ENCODE measurements at places on chromosomes 7 and 10.

DNA sequence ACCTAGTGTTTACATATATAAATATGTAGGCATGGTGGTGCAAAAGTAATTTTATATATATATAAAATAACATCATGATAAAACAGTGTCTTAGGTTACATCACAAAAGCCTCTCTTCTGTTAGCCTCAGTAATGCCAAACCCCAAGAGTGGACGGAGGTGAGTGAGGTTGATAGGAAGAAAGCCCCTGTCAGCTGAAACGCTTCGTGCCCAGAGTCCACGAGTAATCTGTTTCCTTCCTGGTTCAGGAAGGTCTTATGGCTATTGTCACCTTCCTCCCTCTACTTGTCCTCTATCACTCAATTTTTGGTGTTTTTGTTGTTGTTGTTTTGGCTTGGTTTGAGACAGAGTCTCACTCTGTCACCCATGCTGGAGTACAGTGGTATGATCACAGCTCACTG lies 41.5 kb downstream of the THNSL1 start:
- H3K4me1 ChIP-seq: no peaks in the 10 kb centered on the region
- no peak overlapping the region for H3K4me3 ChIP-seq
- no peak overlapping the region for H3K27ac ChIP-seq
- DNase-seq: no peak

DNA sequence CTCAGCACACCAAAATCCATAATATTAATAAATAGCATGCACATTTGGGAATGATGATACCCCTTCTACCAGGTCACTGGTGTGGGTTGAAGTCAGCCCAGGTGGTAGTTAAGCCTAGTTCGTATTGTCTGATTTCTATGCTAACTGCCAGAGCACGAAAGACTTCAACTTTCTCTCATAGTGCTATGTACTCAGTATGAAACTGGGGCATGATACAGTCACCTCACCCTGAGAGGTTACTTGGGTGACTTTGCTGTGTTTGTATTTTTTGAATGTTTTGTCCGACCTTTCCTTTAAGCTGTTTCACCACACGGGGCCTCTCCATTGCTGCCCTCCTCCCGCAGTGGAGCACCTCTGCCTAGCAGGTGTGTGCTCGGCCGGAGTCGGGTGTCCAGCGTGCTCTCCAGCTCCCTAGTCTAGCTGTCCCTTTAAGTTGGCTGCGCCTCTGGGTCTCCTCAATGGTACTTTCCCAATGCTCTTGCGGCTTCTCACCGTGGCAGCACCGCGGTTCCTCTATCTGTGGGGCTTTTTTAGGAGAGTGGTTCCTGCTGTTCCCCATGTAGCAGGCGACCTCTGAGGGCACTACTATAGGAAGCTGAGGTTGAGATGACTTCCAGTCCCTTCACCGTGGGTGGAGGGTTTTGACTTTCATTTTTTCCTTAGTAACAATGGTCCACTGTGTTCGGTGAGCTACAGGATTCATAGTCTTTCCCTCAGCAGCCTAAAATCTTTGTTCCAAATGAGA lies 524.0 kb upstream of the PFKP start:
- DNase-seq: no peak
- no peak overlapping the region for H3K4me3 ChIP-seq
- H3K27ac ChIP-seq: no peak overlapping the region
- H3K27me3 ChIP-seq: no peaks in the 10 kb centered on the region
- no peaks in the 10 kb centered on the region for H3K36me3 ChIP-seq

GRCh38 chr7:108324053-108325038 lies 131.9 kb downstream of the NRCAM start:
- no peak overlapping the region for H3K27ac ChIP-seq
- H3K36me3 ChIP-seq: no peaks in the 10 kb centered on the region
- H3K4me3 ChIP-seq: no peak overlapping the region
- H3K4me1 ChIP-seq: no peaks in the 10 kb centered on the region
- H3K27me3 ChIP-seq: no peaks in the 10 kb centered on the region
- DNase-seq: no peak

GRCh38 chr7:110600956-110601355 lies 490.0 kb upstream of the LRRN3 start:
- no peak overlapping the region for H3K27ac ChIP-seq
- H3K27me3 ChIP-seq: no peaks in the 10 kb centered on the region
- DNase-seq: no peak

GRCh38 chr7:1401011-1401410 lies 58.3 kb downstream of the MICALL2 start:
- H3K36me3 ChIP-seq: no peaks in the 10 kb centered on the region
- no peaks in the 10 kb centered on the region for H3K4me1 ChIP-seq
- no peak overlapping the region for H3K27ac ChIP-seq
- H3K4me3 ChIP-seq: no peak overlapping the region
- DNase-seq: no peak
- H3K27me3 ChIP-seq: peaks cover 93% of the 10 kb centered on the region

DNA sequence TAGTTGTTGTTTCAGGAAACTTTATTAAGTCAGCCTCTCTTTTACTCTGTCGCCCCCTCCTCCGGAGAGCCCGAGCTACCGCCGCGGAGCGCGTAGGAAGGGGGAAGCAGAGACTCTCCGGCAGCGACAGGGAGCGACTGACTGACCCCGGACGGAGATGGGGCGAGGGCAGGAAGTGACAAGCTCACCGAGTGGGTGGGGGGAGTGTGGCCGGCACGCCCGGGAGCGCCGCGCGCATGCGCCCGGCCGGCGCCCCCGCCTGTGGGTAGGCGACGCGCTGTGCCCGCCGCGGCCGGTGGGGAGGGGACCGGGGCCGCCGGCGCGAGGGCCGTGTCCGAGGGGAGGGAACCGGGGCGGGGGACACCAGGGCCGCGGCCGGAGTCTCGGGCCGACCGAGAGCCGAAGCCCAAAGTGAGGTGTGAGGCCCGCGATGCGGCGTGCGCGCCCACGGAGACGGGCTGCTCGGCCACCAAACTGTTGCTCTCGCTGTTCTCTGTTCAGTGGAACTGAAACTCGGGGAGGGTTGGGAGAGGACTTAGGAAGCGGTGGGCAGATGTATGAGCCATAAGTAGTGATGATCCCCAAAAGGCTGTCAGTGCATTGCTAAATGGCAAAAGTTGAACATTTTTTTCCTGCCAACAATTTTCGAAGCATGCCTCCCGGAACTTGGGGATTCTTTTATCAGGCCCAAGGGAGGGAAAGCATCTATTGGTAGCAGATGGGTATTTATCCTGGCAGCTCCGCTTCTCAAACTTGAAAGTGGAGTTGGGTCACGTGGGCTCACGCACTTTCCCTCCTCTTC lies at the start of gene ZNF800:
TSS of gene ZNF800 (minus strand) at position 143 of the 802 bp plus-strand sequence. CDS start 1,151 bp downstream, outside the sequence.
- DNase-seq: peak; percentile 88
- H3K27ac ChIP-seq: peak within 1 kb of the TSS; percentile 99
- peak within 1 kb of the TSS; percentile 96 for H3K4me3 ChIP-seq
- H3K36me3 ChIP-seq: peaks cover 16% of the 10 kb centered on the region

- H3K36me3 ChIP-seq: no peaks in the 10 kb centered on the region
- H3K27ac ChIP-seq: no peak overlapping the region
- no peaks in the 10 kb centered on the region for H3K27me3 ChIP-seq
- H3K4me1 ChIP-seq: no peaks in the 10 kb centered on the region
- H3K4me3 ChIP-seq: no peak overlapping the region
Measured at GRCh38 chr10:68869623-68870022, 31.5 kb upstream of the DDX50 start.

DNA sequence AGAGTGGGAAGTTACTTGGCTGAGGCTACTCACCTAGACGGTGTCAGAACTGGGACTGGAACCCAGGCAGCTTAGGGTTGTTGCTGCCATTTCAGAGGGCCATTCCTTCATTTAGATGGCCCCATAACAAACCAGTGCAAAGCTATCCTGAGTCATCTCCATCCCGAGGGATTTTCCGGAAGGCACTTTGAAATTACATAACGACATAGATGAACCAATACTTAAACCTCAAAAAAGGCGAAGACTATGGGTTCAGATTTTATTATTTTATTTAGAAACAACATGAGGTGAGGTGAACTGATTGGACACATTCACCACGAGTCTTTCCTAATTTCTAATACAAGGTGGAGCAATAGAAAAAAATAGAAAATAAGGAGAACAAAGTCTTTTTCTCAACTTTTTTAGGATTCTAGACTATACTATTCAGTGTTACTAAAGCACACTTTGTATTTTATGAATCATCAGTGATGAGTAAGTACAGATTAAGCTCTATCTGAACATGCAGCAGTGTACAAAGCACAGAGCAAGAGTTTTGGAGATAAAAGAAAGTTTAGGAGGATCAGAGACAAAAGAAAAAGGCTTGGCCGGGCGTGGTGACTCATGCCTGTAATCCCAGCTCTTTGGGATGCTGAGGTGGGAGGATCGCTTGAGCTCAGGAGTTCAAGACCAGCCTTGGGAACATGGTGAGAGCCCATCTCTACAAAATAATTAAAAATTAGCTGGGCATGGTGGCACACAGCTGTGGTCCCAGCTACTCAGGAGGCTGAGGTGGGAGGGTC lies 79.5 kb upstream of the SVIL start:
- H3K36me3 ChIP-seq: no peaks in the 10 kb centered on the region
- H3K4me3 ChIP-seq: no peak overlapping the region
- no peak overlapping the region for H3K27ac ChIP-seq
- H3K27me3 ChIP-seq: no peaks in the 10 kb centered on the region

- H3K27ac ChIP-seq: no peak overlapping the region
- H3K4me3 ChIP-seq: no peak overlapping the region
- DNase-seq: no peak
- H3K4me1 ChIP-seq: no peaks in the 10 kb centered on the region
Measured at GRCh38 chr7:146002431-146003078, 114.0 kb upstream of the CNTNAP2 start.

GRCh38 chr7:40761762-40762560 lies 627.2 kb downstream of the SUGCT start:
- H3K4me3 ChIP-seq: no peak overlapping the region
- no peak for DNase-seq
- H3K27ac ChIP-seq: no peak overlapping the region
- no peaks in the 10 kb centered on the region for H3K36me3 ChIP-seq
- H3K4me1 ChIP-seq: no peaks in the 10 kb centered on the region
- H3K27me3 ChIP-seq: no peaks in the 10 kb centered on the region

- no peaks in the 10 kb centered on the region for H3K4me1 ChIP-seq
- H3K27me3 ChIP-seq: no peaks in the 10 kb centered on the region
- no peak for DNase-seq
- H3K4me3 ChIP-seq: no peak overlapping the region
Measured at GRCh38 chr10:48251152-48251524, 23.4 kb downstream of the FRMPD2 start.

GRCh38 chr7:99551334-99551733 lies 580 bp downstream of the FAM200A start:
- no peaks in the 10 kb centered on the region for H3K27me3 ChIP-seq
- H3K27ac ChIP-seq: peak overlapping the region; percentile 75
- peak; percentile 7 for DNase-seq
- peaks cover 9% of the 10 kb centered on the region for H3K4me1 ChIP-seq
- H3K36me3 ChIP-seq: peaks cover 39% of the 10 kb centered on the region
- H3K4me3 ChIP-seq: peak overlapping the region; percentile 86

GRCh38 chr7:40979296-40979695 lies 723.6 kb downstream of the INHBA start:
- no peaks in the 10 kb centered on the region for H3K36me3 ChIP-seq
- no peak overlapping the region for H3K27ac ChIP-seq
- no peak for DNase-seq
- no peak overlapping the region for H3K4me3 ChIP-seq
- H3K27me3 ChIP-seq: no peaks in the 10 kb centered on the region
- H3K4me1 ChIP-seq: no peaks in the 10 kb centered on the region
